Activated T-cell treated with anti-CD3 and anti-CD28 coated beads for 24 hours (primary cell): ENCODE measurements at places on chromosomes 1 and 21.

GRCh38 chr1:244049162-244050013, 1.7 kb upstream of the ZBTB18 start:
- DNase-seq = peak; percentile 26

DNA sequence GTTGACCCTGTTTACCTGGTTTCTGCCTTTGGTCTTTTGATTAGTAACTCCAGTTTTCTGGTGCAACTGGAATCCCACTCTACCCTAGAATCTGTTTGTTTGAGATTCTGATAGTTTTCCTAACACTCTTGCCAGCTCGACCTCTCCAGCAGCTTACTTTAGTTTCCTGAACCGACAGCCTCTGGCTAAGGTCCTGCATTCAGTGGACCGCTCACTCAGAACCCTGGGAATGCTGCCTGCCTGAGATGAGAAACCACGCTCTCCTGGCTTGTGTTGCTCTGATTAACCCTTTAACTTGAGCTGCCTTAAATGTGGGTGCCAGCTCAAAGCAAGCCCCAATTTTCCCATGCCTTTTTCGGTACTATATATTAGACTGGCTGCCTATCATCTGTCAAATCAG, 45.3 kb upstream of the SIPA1L2 start:
- no peak for DNase-seq

DNA sequence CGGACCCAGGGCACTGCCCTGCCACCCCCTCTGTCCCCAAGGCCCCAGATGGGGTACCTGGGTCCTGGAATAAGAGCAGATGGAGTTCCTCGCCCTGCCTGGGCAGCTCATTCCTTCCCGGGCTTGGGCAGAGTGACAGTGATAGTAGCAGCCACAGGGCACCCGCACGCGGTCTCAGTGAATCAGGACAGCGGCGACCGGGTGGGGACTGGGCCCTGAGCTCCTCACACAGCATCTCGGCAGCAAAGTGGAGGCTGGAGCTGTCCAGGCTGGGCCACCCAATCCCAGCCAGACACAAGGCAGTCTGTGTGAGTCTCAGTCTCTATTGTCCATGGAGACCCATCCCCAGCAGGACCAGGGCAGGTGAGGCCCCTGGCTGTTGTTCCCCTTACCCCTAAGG, 37.4 kb upstream of the CCDC27 start:
- no peak for DNase-seq

DNA sequence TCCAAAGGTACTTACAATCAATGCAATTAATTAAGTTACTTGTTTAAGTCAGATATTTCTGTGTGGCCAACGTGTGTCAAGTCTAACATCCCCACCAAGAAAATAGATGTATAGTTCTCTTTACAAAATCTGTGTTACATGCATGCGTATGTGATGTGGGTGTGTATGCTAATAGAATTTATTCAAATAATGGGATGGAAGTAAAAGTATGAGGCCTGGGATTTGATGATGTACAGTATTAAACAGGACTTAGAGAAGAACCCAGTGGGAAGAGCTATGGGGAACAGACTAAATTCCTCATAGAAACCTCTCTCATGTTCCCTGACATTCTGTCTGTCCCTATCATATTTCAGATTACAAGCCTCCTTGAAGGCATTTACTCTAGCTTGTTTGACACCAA, 72.5 kb downstream of the IFI44 start:
- no peak for DNase-seq

DNA sequence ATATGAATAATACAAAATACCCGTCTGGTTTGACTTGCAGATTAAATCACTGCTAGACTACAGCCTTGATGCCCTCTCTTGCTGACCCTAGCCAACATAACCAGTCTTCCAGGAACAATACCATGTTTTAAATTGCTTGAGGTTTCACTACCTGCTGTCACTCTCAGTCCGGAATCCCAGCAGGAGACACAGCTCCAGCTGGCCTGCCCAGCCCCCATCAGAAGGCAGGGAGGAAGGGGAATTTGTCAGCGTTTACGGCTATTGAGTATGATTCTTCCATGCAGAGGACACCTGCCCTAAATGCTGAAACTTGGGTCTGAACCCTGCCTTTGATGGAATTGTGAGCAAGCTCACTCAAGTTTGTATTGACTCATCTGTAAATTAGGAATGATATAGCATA, 33.0 kb downstream of the ZNF496 start:
- no peak for DNase-seq

- no peak for DNase-seq
These were observed 918 bp downstream of the MIB2 start for GRCh38 chr1:1616045-1616790.

DNA sequence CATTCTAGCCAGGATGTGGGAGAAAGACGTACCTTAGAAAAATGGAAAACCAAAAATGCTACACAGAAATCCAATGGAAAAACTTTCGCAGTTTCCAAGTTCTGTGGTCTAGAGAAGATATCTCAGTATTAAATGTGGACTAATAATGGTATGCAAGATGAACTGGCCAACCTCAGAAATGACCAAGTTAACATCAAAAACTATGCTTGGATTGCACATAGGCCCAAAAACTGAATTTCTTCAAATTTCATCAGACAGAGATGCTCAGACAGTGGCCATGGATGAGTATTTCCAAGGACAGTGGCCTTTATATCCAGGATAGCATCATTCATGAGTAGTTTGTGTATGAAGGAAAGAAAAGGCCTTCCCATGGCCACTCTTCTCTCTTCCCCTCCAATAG, 132.2 kb downstream of the TIAM1 start:
- DNase-seq = no peak

GRCh38 chr1:160083968-160084770, 2.8 kb downstream of the KCNJ9 start:
- DNase-seq = peak; percentile 61

GRCh38 chr1:213393860-213394259, 342.8 kb downstream of the RPS6KC1 start:
- no peak for DNase-seq

DNA sequence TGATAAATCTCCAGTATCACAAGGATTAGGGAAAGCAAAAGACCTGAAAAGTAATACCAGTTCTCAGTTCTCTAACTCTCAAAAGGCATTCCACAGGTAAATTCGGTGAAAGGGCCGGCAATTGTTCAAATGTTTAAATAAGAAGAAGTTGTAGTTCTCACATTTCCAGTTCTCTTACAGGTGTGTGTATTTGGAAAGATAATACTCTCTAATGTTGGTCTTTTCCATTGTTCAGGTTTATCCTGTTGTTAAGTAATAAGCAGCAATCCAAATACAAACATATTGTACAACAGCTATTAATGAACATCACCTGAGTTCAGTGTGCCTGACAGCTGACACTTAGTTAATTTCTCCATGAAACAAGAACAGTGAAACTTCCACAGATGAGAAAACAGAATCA, 13.2 kb upstream of the PRKAB2 start:
- DNase-seq = no peak

- no peak for DNase-seq
These were observed 412 bp downstream of the GPR25 start for GRCh38 chr1:200873116-200873670.

GRCh38 chr1:4984841-4985240, 330.4 kb downstream of the AJAP1 start:
- no peak for DNase-seq

- no peak for DNase-seq
These were observed 1245.1 kb upstream of the ADGRL4 start for GRCh38 chr1:80251591-80251990.

DNA sequence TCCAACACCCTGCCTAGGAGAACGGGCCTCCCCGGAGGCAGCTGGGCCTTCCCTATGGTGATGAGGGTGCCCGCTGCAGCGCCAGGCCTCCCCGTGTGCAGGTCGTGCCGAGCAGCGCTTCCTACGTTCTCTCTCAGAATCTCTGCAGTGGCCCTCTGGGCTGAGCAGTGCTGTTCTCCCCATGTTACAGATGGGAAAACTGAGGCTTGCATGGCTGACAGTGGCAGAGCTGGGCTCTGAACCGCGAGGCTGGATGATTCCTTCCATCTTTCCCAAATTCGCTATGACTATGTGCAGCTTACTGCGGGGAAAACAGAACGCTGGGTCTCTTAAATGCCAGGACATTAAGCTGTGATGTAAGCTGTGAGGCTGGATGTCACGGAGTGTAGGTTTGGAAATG, 8.9 kb downstream of the KLHL21 start:
- DNase-seq = no peak

- DNase-seq = no peak
These were observed 41.8 kb downstream of the CRYAA start for GRCh38 chr21:43210454-43211071.
